ENCODE measurements at places on chromosomes 6 and 20. TPM values are rescaled to one million over a fixed set of nuclear protein-coding genes. Genes with fewer than 3 reads are reported as not detected.

DNA sequence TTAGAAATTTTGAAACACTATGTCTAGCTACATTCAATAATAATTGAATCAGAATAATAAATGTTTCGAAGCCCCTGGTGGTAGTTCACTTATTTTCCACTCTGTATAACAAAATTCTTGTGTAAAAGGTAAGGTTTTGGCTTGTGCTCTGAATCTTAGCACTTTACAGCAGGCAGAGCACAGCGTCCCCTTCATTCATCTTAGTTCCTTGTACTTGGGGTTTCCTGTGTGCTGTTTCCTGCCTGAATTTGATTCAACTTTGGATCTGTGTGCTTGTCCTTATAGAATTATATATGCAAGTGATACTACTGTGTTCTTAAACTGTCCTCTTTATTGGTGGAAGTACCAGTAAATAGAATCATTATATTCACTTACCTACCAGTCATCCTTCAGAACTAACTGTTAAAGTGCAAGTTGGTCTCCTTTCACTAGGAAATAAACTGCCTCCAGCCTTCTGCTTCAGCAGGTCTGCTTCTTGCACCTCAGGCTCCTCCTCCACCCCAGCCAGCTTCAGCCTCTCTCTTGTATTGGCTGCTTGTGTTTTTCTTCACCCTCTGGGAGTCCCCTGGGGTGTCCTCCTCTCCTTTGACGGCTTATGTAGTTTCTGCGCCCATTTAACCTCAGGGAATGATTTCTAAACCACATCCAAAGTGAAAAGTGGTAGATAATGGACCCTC lies 28.8 kb upstream of the TULP4 start:
- no peak for DNase-seq

DNA sequence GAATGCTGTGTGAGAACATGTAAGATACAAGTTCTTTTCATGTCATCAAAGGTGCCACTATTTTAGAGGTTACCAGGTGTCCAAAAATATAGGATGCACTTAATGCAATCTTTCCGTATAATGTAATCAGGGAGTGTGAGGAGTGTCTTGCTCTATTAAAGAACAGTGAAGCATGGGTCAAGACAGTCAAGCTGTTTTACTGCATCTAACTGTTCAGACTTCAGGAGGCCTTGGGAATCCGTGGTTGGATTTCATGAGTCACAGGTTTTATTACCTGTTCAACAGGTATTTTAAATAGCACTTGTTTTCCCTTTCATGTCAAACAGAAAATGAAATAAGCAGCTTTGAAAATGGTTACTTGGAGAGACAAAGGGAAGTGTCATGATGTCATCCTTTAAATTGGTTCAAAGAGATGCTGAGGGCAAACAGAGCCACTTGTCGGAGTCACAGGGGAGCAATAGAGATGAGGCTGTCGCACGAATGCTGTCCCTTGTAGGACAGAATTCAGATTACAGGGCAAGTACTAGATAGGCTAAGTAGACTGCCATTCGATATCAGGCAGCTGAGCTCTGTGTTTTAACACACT lies 621.5 kb downstream of the QKI start:
- no peak for DNase-seq

DNA sequence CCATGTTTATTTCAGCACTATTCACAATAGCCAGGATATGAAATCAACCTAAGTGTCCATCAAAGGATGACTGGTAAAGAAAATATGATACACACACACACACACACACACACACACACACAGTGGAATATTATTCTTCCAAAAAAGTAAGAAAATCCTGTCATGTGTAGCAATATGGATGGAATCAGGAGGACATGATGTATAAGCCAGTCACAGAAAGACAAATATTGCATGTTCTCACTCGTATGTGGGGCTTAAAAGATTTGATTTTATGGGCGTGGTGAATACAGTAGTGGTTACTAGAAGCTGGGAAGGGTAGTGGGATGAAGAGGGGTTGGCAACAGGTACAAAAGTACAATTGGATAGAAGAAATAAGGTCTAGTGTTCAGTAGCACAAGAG lies 207.0 kb upstream of the PRDM1 start:
- DNase-seq: no peak

- DNase-seq: no peak
Observed at GRCh38 chr6:7042056-7042653, 65.6 kb upstream of the RREB1 start.

Gene HCRTR2
- not detected for total RNA-seq

Gene VNN1
- total RNA-seq: not detected

Gene ACTL10
- total RNA-seq: 0.52 TPM

Gene DCDC2
- 1.0 TPM for total RNA-seq

Data from osteocyte (in vitro differentiated cells).